ENCODE measurements at places on chromosomes 16 and 17. TPM values are rescaled to one million over a fixed set of nuclear protein-coding genes. Genes with fewer than 3 reads are reported as not detected.

GRCh38 chr16:69890114-69890891, 60.8 kb upstream of the CLEC18A start:
- peak; percentile 60 for DNase-seq

GRCh38 chr17:66331038-66331816, 28.8 kb downstream of the PRKCA start:
- no peak for DNase-seq

GRCh38 chr16:82784573-82784968, 157.8 kb downstream of the CDH13 start:
- no peak for DNase-seq

The SDR42E2 gene
- not detected for total RNA-seq

The ZNF263 gene
- total RNA-seq, result 30.6 TPM

- no peak for DNase-seq
Observed at GRCh38 chr16:15576960-15577958, 65.7 kb downstream of the MARF1 start.

- no peak for DNase-seq
Observed at GRCh38 chr17:77800816-77801215, 157.7 kb upstream of the TNRC6C start.

The HOXB6 gene
- total RNA-seq, result 0.63 TPM

GRCh38 chr17:58318065-58318481, 10.5 kb downstream of the TSPOAP1 start:
- no peak for DNase-seq

GRCh38 chr16:83768986-83769385, 38.8 kb upstream of the HSBP1 start:
- DNase-seq, result no peak

DNA sequence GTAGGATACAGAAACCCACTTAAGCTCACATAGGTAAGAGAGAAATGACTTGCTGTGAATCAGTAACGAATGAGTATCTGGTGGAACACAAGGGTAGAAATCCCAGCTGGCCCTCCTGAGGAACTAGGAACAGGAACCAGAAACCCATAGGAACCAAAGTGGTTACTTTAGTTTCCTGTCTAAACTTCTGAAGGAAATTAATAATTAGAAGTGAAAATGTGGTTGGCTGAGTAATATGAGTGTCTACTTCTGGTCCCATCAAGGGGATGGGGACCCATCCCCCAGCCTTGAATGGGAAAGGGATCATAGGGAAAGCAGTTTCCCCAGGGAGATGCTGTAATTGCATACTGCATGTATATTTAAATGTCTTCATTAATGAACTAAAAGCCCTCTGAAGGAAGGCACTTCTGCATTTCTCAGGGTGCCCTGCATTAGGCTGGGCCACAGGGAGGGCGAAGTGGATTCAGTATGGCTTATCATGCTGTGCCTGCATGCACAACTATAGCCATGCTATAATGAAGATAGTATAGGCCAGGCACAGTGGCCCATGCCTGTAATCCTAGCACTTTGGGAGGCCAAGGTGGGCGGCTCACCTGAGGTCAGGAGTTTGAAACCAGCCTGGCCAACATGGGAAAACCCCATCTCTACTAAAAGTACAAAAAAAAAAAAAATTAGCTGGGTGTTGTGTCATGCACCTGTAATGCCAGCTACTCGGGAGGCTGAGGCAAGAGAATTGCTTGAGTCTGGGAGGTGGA, 45.6 kb downstream of the CYB5B start:
- DNase-seq, result no peak

The GGNBP2 gene
- 68.1 TPM for total RNA-seq

- DNase-seq, result no peak
Observed at GRCh38 chr17:75077496-75078283, 10.1 kb upstream of the SLC16A5 start.

- DNase-seq, result peak; percentile 41
Observed at GRCh38 chr16:58684001-58684353, 593 bp downstream of the SLC38A7 start.

DNA sequence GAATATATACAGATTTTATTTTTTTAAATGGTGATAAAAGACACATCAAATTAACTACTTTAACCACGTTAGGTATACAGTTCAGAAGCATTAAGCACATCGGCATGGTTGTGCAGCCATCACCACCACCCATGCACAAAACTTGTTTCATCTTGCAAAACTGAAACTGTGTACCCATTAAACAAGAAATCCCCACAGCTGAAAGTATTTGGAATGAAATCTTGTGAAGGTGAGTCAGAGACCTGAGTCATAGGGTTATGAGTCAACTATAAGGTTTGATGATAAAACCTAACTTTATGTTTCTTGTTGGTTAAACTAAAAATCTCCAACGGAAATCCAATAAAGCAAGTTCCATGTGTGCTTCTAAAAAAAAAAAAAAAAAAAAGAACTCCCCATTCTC, 561.6 kb upstream of the PSMD7 start:
- peak; percentile 25 for DNase-seq

The ST6GALNAC1 gene
- total RNA-seq, result not detected

The CCT6B gene
- 12.0 TPM for total RNA-seq

The TMED6 gene
- 0.36 TPM for total RNA-seq

GRCh38 chr16:4136229-4136813, 20.1 kb upstream of the ADCY9 start:
- no peak for DNase-seq

GRCh38 chr17:77741109-77741508, 217.4 kb upstream of the TNRC6C start:
- no peak for DNase-seq

DNA sequence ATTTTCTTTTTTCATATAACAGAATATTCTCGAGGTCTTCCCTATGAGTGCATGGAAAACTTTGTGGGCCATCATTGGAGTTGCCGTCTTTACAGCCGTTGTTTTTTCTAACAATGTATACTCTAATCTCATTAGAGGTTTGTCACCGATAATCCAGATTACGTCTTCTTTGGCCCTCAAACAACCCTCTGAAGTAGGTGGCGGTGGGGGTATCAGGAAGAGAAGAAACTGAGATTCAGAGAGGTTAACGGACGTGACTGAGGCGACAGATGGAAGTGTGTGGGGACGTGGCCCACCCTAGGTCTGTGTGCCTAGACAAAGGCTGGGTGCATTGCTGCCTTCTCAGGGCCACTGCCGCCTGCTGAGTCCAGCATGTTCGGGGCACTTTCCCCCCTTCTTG, 63.7 kb downstream of the RPTOR start:
- no peak for DNase-seq

DNA sequence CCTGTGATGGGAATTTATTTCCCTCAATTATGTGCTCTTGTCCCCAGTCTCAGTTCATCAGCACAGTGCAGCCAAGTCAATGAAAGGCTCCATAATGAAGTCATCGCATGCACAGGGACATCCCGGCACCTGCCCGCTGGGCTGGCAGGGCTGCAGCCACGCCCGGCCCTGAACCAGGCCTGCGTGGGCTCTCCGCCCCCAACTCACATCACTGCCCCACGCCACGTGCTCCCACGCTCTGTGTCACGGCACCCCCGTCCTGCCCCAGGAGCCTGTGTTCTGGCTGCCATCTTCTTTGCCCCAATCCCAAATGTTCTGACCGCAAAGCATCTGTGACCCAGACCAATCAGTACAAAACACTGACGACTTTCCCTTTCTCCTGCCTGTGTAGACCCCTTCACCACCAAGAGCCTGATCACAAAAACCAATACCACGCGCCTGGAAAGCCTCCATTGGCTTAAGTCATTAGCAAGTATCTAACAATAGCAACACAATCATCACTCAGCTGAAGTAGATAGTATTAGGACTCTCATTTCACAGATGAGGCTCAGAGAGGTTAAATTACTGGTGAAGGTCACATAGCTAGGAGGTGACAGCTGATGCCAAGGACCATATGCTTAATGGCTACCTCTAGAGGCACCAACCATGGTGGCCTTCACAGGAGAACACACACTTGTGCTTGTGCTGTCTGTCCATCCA, 202.5 kb downstream of the ZFHX3 start:
- no peak for DNase-seq

The ASPHD1 gene
- total RNA-seq, result 1.5 TPM

GRCh38 chr17:49435671-49436029, 21.0 kb upstream of the PHB1 start:
- DNase-seq, result no peak

- DNase-seq, result no peak
Observed at GRCh38 chr16:2337431-2338296, 2.9 kb downstream of the ABCA3 start.

The AIPL1 gene
- not detected for total RNA-seq

GRCh38 chr17:27497696-27498095, 41.4 kb downstream of the KSR1 start:
- DNase-seq, result no peak

The TBC1D3C gene
- not detected for total RNA-seq

- peak; percentile 32 for DNase-seq
Observed at GRCh38 chr17:63120406-63120805, 154.4 kb downstream of the TANC2 start.

The MYH2 gene
- not detected for total RNA-seq

The PRAC1 gene
- not detected for total RNA-seq

DNA sequence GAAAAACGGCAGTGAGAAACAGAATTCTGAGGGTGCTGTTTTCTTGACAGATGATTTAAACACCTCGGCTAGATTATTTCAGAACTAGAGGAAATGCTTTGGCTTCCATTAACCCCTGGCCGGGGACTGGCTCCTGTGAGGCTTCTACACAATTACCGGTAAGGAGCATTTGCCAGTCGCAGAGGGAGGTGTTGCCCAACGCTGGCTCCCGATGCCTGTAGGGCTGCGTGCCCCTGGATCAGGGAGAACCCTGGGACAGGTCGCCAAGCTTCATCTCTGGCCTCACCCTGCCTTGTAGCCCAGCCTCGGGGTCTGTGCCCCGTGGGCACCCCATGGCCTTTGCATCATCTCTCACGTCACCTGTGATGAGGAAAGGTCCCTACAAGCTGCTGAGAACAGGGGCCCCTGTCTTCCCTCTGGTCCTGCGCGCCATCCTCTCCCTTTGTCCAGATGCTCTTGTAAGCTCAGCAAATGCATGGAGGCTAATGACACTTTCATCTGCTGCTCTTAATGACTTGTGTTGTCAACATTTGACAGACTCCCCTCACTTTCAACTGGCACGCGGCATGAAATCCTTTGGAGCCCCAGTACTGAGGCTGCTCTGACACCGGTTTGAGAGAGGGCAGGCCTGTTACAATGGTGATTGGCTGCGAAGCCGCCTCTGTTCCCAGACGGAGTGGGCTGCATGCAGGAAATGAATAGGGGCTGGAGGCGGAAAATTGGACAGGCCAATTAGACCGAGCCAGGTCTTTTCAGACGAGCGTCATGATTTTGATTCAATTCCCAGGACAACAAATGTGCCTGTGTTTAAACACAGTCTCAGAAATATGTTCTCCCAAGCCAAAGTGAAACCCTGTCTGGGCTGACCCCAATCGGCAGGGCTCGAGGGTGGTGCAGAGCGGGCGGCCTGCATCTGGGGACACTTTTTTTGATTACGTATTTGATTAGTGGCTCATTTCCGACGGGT, 85.5 kb upstream of the DOC2B start:
- DNase-seq, result peak; percentile 5

DNA sequence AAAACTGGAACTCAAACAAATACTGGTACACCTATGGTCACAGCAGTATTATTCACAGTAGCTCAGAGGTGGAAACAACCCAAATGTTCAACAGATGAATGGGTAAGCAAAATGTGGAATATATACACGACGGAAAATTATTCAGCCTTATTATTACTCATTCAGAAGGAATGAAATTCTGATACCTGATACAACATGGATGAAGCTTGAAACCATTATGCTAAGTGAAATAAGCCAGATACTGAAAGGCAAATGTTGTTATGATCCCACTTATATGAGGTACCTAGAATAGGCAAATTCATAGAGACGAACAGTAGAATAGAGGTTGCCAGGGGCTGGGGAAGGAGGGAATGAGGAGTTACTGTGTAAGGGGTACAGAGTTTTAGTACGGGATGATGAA, 27.1 kb upstream of the MYLK3 start:
- no peak for DNase-seq

- no peak for DNase-seq
Observed at GRCh38 chr17:29475891-29476290, 85.7 kb downstream of the TAOK1 start.

DNA sequence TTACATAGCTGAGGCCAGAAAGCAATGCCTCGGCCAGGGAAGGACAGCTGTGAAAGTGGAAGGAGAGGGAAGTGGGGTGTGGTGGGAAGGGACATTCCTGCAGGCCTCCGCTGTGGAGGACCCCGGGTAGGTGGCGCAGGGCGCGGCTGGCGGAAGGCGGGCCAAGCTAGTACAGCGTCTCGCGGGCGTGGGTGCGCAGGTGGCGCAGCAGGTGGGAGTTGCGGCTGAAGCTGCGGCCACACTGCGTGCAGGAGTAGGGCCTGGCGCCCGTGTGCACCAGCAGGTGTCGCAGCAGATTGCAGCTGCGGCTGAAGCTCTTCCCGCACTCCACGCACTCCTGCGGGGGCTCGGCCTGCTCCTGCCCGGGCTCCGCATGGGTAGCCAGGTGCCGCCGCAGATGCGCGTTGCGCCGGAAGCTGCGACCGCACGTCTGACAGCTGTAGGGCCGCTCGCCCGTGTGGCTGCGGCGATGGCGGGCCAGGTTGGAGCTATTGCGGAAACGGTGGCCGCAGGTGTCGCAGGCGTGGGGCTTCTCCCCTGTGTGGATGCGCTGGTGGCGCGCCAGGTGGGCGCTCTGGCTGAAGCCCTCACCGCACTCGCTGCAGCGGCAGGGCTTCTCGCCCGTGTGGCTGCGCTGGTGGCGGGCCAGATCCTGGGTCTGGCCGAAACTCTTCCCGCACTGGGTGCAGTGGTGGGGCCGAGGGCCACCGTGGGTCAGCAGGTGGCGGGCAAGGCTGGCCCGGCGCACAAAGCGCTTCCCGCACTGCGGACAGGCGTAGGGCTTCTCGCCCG, 10.0 kb downstream of the ZSCAN10 start:
- DNase-seq, result no peak

DNA sequence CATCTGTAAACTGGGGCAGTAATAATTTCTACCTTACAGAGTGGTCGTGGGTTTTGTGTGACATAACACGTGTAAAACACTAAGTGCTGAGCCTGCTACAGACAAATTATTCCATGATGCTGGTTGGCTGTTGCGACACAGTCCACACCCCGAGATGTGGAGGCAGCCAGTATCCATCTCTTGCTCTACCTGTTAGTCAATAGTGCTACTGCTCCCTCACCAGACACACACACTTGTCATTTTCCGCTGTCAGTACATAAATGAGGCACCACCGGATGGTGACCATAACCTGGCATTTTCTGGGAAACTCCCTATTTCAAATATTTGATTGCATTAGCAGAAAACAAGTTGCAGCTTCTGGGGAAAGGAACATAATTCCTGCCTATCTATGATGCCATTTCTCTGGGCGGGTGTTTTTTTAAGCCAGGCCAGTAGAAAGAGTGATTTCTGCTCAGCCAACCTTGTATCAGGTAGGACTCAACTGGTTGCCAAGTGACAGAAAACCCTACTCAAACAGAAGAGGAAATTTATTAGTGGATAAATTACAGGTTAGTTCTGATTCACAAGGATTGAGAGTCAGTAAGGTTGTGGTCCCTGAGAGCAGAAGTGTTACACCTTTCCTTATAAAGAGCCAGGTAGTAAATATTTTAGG, 24.1 kb downstream of the DNAJA2 start:
- DNase-seq, result no peak

The HOXB13 gene
- total RNA-seq, result not detected

GRCh38 chr16:58515871-58516767, 802 bp downstream of the SETD6 start:
- DNase-seq, result no peak

All from fibroblast of the aortic adventitia (primary cell).